ENCODE measurements at places on chromosomes 5 and 9.

GRCh38 chr9:127878652-127879390 is 1.3 kb upstream of the AK1 start:
- no peak for DNase-seq

- no peak for DNase-seq
These were observed 219.9 kb downstream of the COX7C start for GRCh38 chr5:86837610-86838009.

DNA sequence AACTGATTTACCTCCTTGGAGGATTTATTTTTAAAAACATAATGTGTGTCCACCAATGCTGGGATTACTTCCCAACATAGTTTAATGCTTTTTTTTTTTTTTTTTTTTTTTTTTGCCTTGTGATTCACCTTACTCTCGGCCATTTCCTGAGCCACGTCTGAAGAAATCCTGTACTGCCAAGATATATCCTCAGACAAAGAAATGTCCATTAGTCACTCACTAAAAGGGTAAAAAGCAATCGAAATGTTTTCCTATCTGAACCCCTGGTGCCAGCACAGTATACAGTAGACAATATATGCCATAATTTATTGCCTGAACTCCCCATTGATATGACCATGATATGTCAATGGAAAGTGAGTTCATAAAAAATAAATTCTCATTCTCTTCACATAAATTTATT is 344.1 kb downstream of the BNC2 start:
- DNase-seq, result no peak

- no peak for DNase-seq
These were observed 322.9 kb downstream of the SLIT3 start for GRCh38 chr5:168978015-168978414.

DNA sequence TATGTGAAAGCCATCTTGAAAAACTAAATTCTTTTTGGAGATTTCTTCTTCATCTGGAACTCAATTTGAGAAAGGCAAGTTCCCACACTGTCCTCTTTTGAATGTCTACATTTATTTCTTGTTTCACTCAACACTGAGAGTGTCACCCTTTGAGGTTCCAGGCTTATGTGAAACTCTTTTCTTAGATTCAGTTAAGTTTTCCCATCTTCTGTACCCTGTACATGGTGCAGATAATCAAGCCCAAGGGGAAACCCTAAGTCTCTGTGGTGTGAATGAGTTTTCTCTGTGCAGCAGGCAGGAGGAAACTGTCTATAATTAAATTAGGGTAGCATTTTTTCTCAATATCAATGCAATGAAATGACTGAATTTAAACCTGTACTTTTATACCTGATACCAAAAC is 72.3 kb upstream of the PRLR start:
- DNase-seq, result no peak

DNA sequence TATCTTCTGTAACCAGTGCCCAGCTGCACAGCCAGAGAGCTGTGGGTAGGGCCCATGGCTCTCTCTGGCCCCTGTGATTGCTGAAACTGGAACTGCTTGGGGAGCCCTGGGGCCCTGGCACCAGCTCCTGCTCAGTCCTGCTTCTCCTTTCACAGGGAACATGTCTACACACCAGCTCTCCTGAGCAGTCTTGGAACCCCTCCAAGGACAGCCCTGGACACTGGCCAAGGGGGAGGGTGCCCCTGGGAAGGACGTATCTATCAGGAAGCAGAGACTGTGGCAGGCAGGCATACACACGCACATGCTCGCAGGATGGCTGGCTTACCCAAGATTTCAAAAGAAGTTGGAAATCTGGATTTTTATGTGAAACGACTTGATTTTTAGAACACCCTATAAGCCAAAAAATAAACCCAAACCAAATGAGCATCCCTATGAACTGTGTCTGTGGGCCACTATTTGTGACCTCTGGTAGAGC is 8.8 kb upstream of the TRAF1 start:
- no peak for DNase-seq

GRCh38 chr5:51376509-51376908 is 6.7 kb upstream of the ISL1 start:
- DNase-seq, result no peak

GRCh38 chr5:75639535-75640311 is 28.5 kb downstream of the ANKDD1B start:
- DNase-seq, result no peak

GRCh38 chr9:127926906-127927200 is 3.7 kb downstream of the PIP5KL1 start:
- DNase-seq, result no peak

DNA sequence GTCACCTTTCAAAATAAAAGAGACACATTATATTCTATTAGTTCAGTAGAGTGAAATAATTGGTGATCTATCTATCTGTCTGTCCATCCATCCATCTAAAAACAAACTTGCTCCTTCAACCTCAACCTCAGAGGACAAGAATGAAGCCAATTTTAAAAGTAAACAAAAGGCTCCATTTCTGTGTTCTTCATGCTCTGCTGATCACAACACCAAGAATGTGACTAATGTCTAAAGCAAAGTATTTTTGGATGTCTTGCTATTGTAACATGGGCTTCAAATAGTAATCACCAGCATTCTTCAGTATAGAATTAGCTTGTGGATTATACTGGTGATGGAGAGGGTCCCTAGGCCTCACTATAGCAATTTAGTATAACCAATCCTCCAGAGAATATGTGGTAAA is 1304.4 kb downstream of the MAT2B start:
- no peak for DNase-seq

GRCh38 chr9:105637787-105638395 is 24.4 kb upstream of the TAL2 start:
- DNase-seq, result no peak

- no peak for DNase-seq
These were observed 290.3 kb downstream of the EBF1 start for GRCh38 chr5:158809310-158809850.

- no peak for DNase-seq
These were observed 702.1 kb downstream of the SEMA5A start for GRCh38 chr5:8843771-8844170.

- DNase-seq, result no peak
These were observed 1.1 kb downstream of the CRB2 start for GRCh38 chr9:123356851-123357742.

DNA sequence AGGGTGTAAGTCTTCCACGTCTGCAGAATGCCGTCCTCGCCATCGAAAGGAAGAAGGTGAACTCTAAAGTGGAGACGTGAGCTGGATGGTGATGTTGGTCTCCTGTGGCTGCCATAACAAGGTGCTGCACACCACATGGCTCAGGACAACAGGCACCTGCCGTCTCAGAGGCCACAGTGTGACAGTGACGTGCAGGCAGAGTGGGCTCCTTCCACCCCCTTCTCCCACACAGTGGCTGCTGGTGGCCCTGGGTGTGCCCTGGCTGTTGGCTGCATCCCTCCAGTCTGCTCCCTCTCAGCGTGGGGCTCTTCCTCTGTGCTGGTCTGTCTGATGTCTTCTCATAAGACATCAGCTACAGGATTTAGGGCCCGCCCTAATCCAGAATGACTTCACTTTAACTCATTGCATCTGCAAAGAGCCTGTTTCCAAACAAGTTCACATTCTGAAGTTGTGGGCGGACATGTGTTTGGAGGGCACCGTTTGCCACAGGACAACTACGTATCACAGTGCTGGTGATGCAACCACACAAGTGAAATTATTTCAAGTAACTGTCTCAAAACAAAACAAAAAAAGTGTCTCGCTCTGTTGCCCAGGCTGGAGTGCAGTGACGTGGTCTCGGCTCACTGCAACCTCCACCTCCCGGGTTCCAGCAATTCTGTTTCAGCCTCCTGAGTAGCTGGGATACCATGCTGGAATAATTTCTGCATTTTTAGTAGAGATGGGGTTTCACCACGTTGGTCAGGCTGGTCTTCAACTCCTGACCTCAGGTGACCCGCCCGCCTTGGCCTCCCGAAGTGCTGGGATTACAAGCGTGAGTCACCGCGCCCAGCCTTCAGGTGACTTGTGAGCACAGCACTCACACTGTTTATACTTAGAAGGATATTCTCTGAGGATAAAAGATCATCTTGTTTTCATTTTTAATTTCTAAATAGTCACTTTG is 31.2 kb upstream of the CLPTM1L start:
- no peak for DNase-seq

DNA sequence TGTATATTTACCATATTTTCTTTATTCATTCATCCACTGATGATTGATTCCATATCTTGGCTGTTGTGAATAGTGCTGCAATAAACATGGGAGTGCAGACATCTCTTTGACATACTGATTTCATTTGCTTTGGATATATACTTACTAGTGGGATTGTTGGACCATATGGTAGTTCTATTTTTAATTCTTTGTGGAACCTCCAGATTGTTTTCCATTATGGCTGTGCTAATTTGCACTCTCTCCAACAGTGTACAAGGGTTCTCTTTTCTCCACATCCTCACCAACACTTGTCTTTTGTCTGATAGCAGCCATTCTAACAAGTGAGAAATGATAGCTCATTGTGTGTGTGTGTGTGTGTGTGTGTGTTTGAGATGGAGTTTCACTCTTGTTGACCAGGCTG is 86.7 kb downstream of the DAPK1 start:
- DNase-seq, result no peak

- DNase-seq, result no peak
These were observed 297.7 kb downstream of the CSNK1G3 start for GRCh38 chr5:123809594-123810221.

GRCh38 chr9:123689701-123690428 is 240.1 kb downstream of the DENND1A start:
- no peak for DNase-seq

- DNase-seq, result no peak
These were observed 26.0 kb upstream of the SPATA31D4 start for GRCh38 chr9:81902196-81902595.

DNA sequence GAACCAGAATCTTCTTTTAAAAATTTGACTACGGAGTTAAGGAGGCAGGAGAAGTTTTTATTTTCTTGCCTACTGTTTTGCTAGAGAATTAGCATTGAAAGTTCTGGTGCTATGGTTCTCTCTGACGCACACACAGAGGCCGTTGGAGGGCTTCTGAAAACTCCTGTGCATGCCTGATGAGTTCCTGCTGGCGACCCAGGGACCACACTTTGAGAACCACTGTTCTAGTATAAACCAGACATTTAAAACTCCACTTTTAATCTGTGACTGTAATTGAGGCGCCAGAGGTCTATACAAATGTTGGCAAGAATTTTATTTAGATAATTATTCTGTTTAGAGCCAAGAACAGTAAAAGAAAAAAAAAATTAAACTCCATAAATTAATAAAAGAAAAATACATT is 99.5 kb upstream of the OTULINL start:
- DNase-seq, result no peak

GRCh38 chr5:54990841-54991258 is 5.5 kb upstream of the ESM1 start:
- no peak for DNase-seq

- DNase-seq, result no peak
These were observed 76.0 kb upstream of the CD180 start for GRCh38 chr5:67272453-67273130.

GRCh38 chr5:6359555-6360322 is 18.6 kb downstream of the MED10 start:
- DNase-seq, result peak; percentile 45

- no peak for DNase-seq
These were observed 30.6 kb downstream of the KDM4C start for GRCh38 chr9:6788162-6789016.

DNA sequence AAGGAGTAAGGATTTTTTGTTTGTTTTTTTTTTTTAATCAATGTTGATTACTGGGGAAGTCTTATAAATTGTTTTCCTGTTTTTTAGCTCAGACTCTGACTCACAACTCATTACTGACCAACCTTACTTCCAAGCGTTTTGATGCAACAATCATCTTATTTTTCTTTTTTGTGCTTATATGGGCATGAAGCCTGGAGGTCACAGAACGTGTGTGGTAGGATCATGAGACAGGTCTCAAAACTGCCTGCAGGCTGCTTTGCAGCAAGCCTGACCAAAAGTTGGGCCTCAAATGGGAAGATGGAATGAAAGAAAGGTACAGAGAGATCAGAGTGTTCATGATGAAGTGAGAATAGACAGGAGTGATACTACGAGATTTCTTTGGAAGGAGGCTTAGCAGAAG is 38.5 kb downstream of the SNCAIP start:
- DNase-seq, result no peak

- no peak for DNase-seq
These were observed 363.6 kb upstream of the CYLC2 start for GRCh38 chr9:102631559-102631958.

DNA sequence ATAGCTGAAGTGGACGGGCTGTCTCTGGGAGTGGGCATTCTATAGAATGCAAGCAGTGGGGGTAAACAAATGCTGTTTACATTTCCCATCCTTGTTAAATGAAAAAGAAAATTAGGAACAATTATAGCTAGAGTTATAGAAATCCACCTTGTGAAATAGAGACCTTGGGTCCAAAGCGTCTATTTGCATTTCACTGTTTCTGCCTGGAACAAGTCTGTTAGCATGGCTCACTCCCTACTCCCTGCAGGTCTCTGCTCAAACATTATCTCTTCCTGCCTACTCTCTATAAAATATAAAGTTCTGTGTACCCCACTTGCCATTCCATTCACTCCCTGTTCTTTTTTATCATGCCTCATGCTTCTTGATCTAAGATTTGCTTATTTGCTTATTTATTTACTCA is 975.7 kb upstream of the WWC1 start:
- DNase-seq, result no peak

- DNase-seq, result no peak
These were observed 1076.7 kb downstream of the NR2F1-AS1 start for GRCh38 chr5:92504346-92504745.

GRCh38 chr5:160293901-160294561 is 18.3 kb downstream of the CCNJL start:
- DNase-seq, result no peak

DNA sequence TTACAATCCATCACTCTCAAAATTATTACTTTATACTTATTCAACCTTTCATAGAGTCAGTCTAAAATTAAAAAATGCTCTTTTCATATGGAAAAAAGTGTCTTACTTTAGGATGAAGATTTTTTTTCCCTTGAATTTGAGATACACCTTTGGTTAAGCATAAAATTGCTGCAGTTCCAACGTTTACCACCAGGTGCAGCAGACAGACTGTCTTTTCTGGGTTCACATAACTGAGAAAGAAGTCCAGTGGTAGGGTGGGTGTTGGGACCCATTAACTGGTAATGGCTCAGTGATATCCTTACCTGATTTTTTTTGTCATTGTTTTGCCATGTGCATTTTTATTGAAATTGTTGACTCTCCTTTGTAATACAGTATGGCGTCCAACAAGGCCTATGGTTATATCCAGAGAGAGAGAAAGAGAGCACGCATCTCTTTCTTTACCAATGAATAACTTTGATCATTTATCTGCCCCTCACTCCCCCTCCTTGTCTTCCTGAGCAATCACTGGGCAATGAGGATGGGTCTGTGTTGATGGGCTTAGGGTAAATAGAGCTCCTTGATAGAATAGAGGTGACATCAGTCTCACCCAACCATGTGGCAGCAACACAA is 98.4 kb downstream of the FBXL7 start:
- DNase-seq, result no peak

GRCh38 chr5:170781946-170782345 is 1.6 kb upstream of the GABRP start:
- no peak for DNase-seq

GRCh38 chr9:109779711-109780452 is at the start of gene PALM2AKAP2:
PALM2AKAP2 (plus strand) TSS chr9:109780198; CDS start chr9:109780489, 291 bp downstream.
- no peak for DNase-seq

Data from CD4-positive, alpha-beta T cell treated with Interleukin-6 at 100 ng/mL for 8 hours (primary cell).